ENCODE measurements at places on chromosomes 3 and 15.

GRCh38 chr3:180932819-180933218 is 20.3 kb downstream of the FXR1 start:
- DNase-seq = no peak

- peak; percentile 42 for DNase-seq
Measured at GRCh38 chr3:51371943-51372557, 13.0 kb upstream of the MANF start.

DNA sequence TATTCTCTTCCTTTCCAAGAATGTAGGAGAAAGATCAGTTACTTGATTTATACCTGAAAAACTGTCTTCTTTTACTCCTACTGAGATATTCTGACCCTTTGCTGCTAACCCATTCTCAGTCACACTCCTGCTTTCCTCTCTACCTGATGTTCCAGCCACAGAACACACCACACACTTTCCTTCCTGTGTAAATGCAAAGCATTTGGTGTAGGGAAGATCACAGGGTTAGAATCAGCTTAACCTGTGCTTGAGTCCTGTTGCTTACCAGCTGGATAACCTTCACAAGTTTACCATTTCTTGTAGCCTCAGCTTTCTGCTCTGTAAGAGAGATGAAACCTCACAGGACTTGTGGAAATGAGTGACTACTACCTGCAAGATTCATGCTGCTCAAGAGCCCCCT is 489.8 kb upstream of the GOLIM4 start:
- no peak for DNase-seq

DNA sequence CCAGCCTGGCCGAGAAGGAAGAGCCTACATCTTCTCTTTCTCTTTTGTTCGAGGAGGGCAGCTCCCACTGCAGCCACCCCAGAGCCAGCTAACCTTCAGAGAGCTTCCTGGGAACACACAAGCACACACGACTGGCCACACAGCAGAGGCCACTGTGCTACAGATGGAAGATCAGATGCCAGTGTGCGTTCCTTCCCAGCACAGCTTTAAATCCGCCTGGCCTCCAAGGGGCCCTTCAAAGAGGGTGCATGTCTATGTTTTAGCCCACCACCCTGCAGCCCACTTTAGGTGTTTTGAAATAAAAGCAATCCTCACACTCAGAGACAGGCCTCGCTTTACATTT is 12.4 kb downstream of the ALDH1A3 start:
- DNase-seq = no peak

- DNase-seq = no peak
Measured at GRCh38 chr3:151423091-151423490, 37.8 kb downstream of the IGSF10 start.

- no peak for DNase-seq
Measured at GRCh38 chr3:196357905-196358304, 19.7 kb upstream of the TM4SF19 start.

GRCh38 chr3:122826278-122826677 is 31.4 kb downstream of the SLC49A4 start:
- DNase-seq = no peak

GRCh38 chr15:100301910-100302431 is 39.8 kb downstream of the ADAMTS17 start:
- no peak for DNase-seq

DNA sequence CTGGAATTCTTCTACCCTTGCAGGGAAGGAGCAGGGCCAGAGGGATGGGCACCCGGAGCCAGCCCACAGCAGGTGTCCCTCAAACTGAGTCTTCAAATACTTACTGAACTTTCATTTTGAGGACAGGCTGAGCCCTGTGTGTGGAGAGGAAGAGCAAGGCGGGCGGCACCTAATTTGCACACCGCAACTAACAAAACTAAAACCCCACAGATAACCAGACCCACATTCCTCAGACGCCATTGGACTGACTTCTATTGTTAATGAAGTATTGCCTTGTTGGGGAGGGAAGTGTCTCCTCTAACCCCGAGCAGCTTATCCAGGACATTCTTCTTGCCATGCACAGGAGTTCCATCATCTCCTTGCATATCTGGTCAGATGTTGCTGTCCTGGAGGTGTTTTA is 105.2 kb upstream of the NR2E3 start:
- no peak for DNase-seq

DNA sequence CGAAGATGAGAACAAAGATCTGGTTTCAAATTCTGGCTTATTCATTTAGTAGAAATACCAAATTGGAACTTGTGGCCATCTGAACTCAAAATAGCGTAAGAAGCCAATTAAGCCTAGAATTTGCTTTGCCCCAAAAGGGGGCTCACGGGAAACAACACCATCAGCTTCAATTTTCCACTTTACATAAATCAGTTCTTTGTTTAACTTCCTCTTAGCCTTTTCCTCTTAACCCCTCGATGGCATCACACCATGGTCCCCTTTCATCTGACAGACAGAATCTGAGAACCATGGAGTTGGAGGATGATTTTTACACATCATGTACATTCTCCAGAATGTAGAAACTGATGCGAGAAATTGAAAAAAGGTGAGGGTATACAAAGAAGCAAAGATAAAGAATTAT is 207.0 kb downstream of the FOXP1 start:
- no peak for DNase-seq

- DNase-seq = no peak
Measured at GRCh38 chr15:95325763-95326404, 1004.6 kb upstream of the NR2F2 start.

GRCh38 chr15:81054236-81054635 is 53.5 kb downstream of the TLNRD1 start:
- no peak for DNase-seq

- no peak for DNase-seq
Measured at GRCh38 chr3:55935241-55935640, 448.1 kb upstream of the WNT5A start.

GRCh38 chr3:195042743-195043606 is 228.0 kb downstream of the XXYLT1 start:
- no peak for DNase-seq

DNA sequence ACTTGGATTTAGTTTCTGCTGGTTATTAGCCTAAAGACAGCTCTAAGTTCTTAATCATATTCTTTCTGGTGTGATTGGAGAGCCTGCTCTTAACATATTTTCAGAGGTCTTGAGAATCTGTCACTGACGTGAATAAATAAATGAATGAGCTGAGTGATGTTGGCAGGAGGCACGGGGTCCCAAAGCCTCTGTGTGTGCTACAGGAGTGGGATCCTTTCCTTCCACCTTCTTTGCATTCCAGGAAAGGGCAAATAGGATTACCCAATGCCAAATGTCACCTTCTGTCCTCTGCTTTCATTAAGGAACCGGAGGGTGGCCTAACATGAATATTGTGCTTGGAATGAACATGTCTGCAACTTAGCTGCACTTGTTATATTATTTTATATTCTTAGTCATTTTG is 53.1 kb downstream of the CD47 start:
- no peak for DNase-seq

DNA sequence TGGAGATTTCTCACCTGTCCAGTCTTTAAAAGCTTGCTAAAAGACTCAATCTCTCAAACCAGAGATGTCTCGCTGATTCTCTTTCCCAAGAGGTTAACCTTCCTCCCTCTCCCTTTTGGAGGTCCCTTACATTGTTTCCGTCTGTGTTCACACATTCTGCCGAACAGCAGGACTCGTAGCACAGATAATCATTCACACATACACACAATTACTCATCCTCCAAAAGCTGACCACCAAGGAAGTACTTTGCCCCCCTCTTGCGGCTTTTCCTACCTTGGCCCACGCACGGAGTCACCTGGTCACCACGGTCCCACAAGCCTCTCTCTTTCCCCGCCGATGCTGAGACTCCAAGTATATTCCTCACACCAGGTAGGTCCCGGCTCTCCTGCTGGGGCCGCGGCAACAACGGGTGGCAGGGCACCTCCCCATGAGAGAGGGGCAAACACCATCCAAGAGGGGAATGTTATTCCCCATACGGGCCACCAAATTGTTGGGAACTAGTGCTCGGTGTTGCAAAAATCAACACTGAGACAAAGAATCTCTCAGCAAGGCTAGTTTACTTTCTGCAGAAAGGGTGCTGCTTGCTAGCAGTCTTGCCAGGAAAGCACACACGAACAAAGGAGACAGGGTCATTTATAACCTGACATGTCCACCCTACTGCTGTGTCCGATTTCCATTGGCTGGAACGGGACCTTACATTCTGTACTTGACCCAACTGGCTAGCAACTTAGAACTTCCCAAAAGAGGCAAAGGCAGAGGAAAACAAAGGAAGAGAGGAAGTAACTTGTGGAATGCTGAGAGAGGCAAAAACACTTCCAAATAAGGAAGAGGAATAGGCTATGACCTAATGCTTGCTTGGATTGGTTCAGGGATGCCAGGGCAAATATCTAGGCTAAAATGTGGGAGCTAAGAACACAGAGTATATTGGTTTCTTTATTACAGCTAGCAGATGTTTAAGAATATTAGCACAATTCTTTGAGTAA is 102.1 kb upstream of the NECTIN3 start:
- no peak for DNase-seq

GRCh38 chr3:14440168-14440518 is 37.7 kb downstream of the SLC6A6 start:
- DNase-seq = no peak

GRCh38 chr15:87944050-87944449 is 312.5 kb downstream of the NTRK3 start:
- no peak for DNase-seq

DNA sequence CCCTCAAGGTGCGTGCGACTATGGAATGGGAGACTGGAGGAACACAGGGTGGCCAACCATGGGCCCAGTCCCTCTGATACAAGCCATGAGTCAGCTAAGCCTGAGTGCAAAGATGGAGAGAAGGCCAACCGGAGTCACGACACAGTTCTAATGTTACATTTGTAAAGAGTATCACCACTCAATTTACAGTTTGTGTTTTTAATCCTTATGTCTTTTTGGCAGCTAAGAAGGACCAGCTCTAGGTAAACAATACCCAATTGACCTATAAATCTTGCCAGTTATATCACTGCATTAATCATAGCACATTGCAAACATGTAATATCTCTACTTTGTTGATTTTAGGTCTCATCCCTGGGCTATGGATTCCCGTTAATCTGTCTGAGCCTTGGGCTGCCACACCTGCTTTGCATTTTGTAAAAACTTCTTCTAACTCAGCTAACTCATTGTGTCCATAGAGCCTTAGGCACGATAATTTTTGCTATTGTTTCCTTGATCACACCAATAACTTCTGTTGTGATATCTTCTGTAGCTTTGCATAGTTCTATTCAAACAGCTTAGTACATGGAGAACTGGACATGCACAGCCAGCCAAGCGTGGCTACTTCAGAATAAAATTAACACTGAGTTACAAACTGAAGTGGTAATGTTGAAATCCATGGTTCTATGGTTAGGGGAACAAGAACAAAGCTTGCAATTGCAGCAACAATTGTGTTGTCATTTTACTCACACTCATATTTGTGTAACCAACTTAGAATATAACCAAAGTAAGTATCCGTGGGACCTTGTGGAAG is 50.3 kb downstream of the LSM3 start:
- no peak for DNase-seq

DNA sequence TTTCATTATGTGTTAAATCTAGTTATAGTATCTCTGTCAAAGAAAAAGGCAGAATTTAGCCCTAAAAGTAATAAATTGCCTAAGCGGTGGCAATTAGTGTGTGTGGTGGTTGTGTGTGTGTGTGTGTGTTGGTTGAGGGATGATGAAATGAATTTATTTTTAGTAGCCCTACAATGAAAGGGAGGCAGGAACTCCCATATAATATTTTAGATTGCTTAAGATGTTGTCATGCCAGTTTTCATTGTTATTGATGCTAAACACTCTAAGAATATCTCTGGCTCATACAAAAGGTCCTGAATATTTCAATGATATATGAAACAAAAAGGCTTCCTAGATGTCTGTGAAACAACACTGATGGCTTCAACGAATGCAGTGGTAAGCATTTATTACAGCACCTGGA is 140.6 kb upstream of the TBC1D5 start:
- DNase-seq = no peak

- DNase-seq = no peak
Measured at GRCh38 chr3:20832963-20833362, 647.0 kb upstream of the SGO1 start.

DNA sequence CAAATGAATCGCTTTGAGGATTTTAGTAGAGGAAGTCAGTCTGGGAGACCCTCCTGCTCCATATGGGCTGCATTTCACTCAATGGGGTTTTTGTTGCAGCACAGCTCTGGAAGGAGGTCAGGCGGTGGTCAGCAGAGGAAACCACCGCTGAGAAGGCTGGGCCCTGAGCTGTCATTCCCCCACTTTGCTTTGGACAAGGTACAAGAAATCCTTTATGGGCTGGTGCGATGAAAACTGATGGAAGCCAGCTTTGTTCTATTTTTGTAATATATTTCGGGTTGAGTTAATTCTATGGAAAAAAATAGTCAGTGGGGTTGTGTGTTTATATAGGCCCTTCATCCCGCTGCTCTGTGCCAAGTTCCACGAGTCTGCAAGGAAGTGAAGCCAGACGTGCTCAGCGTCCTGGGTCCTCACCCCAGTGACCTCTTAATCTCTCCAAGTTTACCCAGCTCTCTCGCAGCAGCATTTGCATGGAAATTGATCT is 157.1 kb upstream of the TMC3 start:
- no peak for DNase-seq

DNA sequence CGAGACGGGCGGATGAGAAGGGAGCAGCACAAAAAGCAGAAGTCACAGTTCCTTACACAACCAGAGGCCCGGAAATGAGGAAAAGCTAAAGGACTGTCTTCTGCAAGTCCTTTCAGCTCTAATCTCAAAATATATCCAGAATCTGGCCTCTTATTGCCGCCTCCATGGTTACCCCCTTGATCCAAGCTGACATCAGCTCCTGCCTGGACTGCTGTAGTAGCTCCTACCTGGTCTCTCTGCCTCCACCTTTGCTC is 324.0 kb upstream of the ROPN1 start:
- DNase-seq = no peak

- DNase-seq = no peak
Measured at GRCh38 chr15:92453607-92454006, 59.9 kb downstream of the ST8SIA2 start.

DNA sequence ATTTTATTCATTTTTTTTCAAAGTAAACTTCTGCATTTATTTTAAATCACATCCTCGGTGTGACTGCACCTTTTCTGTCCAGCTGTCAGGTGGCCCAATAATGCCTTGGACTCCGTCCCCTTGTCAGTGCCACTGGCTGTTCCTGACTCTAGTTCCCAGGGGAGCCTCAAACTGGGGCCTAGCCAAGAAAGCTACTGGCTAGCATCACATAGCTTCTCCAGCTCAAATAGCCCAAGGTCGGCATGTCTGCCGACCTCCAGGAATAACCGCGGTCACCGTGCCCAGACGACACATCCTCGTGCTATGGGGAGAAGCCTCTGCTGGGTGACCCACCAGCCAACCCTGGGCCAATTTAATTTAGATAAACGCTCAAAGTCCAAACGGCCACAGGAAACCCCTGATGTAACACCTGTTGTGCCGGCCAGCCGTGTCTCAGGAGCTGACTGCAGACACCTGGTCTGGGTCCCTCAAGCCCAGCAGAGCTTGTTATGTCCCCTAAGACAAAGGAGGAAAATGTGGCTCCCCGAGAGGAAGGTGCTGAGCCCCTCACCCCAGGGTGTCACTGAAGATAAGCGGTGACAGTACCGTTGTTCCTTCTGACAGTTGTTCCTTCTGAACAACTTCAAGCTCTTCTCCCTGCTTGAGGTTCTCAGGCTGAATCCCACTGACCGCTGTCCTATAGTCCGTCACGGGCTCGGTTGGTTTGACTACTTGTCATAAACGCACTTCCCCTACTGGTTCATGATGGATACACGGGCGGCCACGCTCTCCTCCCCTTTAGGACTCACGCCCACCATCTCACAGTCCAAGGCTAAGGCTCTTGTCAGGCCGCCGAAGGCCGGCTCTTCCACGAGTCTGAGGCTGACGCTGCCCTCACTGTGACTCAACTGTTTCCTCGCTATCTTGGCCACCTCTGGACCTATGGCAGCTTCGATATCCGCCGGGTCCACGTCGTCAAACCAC is 126.2 kb downstream of the KLF13 start:
- no peak for DNase-seq

Data from NCI-H2171 (cell line).